ENCODE measurements at places on chromosomes 3 and 15.

DNA sequence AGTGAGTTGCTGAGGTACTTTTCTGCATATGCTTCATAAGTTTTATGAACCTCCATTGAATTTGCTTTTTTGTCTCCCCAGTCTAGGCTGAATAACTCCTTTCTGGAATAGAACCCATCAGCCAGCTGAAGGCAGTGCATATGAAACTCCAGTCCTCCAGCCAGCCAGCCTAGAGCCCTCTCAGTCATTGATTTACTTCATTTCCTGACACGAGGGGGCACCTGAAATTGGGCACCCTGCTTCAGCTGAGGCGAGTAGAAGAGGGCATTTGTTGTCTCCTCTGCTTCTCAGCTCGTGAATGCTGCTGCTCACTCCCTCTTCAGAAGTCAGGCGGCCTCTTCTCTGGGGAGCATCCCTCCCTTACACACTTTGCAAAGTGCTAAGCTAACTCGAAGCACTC, 32.5 kb downstream of the CHST2 start:
- DNase-seq: no peak

- DNase-seq: no peak
These were observed 52.9 kb upstream of the ITGA11 start for GRCh38 chr15:68484696-68485400.

DNA sequence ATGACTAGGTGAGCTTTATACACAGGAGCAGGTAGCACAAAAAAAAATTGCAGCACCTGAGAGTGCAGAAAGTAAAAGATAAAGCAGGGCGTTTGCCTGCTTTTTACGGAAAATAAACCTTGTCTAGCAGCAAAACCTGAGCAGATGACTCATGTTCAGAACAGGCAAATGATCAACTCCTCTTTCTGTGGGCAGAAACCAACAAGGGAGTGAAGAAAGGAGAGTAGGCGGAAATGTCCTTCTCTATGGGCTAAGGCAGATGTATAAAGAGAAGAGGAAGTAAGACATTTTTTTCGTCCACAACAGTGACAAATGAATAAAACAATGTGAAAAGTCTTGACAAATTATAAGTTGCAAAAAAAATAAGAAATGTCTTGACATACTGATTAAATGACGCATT, 24.5 kb upstream of the GMNC start:
- DNase-seq: no peak

DNA sequence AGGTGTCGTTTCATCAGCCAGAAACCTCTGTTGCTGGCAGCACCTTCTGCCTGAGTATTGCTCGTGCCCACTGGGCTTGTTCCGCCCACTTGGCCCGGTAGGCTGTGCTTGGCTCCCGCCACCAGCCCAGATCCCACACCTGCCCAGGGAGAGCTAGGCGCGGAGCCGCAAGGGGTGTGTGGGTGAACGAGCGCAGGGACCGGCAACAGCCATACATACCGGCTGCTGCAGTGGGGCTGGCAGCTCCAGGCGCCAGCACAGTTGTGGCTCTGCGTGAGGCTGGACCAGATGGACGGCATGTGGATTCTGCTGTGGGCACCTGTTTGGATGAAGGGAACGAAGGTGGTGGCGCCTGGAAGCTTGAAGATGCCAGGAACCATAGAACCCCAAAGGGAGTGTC, 331.5 kb upstream of the MCTP2 start:
- no peak for DNase-seq

DNA sequence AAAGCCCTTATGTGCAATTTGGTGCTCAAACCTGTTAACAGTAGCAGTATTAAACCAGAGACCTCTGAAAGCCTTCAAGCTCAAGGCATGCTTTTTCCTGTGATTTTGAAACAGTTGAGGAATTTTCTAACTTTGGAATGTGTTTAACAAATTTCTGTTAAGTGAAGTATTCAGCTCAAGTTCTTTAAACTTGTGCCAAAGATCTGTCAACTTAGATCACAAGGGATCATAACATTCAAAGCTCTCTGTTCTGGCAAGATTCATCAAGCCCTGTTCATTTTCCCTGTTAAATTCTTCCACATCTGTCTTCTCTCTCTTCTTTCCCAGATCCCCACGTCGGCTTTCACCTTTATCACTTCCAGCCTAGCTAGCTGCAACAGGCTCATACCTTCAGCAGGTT, 28.8 kb upstream of the RYK start:
- DNase-seq: no peak

GRCh38 chr3:46574881-46575576, 8.9 kb upstream of the LRRC2 start:
- DNase-seq: no peak

DNA sequence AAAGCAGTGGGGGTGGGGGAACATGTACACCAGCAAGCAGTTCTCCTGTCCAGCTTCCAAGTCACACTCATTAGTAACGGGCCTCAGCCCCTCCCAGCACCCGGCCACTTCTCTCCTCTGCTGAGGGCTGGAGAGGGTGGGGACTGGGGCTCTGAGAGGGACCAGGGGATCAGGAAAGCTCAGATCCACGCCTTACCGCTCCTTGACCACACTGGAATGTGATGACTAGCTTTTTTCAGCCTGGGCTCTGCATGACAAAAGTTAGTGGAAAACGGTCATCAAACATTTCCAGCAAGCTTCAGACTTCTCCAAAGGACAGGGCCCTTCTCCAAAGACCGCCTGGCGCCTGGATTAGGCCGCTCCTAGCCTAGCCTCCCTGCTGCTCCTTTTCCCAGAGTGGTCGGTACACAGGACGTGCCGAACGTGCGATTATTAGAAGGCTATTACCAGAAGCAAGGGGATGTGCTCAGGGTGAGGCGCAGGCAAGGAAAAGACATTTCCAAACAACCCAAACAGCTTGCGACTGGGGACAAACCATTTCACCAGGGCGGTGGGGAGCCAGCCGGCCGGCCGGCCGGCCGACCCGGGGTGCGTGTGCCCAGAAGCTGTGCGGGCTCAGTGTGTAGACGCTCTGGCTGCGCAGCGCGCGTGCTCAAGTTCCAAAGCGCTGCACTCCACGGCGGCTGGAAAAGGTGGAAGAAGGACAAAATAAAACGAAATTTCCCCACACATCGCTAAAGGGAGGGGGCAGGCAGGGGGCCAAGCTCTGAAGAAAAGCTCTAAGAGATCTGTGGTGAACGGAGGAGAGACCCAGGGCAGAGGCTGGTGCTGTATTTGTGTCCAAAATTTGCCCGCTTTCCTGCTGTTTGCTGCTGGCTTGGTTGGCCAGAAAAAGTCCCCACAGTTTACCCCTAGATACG, 51.0 kb upstream of the SSR3 start:
- no peak for DNase-seq

GRCh38 chr3:122184591-122184929, 1.1 kb downstream of the CASR start:
- no peak for DNase-seq

GRCh38 chr15:90214553-90215196, 13.5 kb downstream of the SEMA4B start:
- no peak for DNase-seq

DNA sequence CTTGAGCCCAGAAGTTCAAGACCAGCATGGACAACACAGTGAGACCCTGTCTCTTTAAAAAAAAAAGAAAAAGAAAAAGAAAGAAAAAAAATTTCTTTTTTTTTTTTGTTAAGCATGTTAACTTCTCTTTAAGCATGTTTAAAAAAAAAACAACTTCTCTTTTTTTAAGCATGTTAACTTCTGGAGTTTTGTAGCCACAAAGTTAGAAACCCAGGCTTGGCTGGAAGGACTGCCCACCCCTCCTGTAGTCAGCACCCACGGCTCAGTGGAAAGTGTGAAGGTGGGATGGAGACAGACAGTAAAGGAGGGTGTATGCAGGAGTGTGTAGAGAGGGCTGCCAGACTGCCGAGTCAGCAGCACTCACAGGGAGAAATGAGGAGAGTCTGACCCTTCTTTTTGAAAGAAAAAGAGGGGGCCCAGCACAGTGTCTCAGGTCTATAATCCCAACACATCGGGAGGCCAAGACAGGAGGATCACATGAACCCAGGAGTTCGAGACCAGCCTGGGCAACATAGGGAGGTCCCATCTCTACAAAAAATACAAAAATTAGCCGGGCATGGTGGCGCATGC, 33.2 kb downstream of the GOLGA8S start:
- DNase-seq: no peak

DNA sequence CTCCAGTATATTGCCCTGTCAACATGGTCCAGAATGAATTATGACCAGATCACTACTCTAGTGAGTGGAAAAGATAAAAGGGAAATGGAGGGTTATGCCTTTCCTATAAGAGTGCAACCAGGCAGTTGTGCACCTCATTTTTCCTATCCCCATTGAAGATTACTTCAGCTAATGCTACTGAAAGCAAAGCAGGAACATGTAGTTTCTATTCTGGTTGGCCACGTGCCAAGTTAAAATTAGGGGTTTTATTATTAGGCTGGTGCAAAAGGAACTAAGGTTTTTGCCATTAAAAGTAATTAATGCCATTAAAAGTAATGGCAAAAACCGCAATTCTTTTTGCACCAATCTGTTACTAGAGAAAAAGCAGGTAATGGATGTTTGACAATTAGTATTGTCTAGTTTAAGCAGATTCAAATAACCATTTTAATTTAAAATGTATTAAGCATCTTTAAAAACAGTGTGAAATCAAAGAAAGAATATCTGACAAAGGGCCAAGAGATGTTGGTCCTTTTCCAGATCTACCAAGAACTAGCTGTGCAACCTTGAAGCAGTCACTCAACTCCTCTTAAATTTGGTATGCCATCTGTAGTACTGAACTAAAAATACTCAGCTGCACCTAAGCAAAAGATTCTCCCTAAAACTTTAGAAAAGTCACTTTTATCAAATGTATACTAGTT, 567.5 kb upstream of the CCDC54 start:
- DNase-seq: no peak

- no peak for DNase-seq
These were observed 515.7 kb downstream of the NTRK3 start for GRCh38 chr15:87740655-87741344.
